ENCODE measurements at places on chromosomes 13 and 19.

- no peak for DNase-seq
Measured at GRCh38 chr13:113410472-113411201, 42.7 kb downstream of the ADPRHL1 start.

DNA sequence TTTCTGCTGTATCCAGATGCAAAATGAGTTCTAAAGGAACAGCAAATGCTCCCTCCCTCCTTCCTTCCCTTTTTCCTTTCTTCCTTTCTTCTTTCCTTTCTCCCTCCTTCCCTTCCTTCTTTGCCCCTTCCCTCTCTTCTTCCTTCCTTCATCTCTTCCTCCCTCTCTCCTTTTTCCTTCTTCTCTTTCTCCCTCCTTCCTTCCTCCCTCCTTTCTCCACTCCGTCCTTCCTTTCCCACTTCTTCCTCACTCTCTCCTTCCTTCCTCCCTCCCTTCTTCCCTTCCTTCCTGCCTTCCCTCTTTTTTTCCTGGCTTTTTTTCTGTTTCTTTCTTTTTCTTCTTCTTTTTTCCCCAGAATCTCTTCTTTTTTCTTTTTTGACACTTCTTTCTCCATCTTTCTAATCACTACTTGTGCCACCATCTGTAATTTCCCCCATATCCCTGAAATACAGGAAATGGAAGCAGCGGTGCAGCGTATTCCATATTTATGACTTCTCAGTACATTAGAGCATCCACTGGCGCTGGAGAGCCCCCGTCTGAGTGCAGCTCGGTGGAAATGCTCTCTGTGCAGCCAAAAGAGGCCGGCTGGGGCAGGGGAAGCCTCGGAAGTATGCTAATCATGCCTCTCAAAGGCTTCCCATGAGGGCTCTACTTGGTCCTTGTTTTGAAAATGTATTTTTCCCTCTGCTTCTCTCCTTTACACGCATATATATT, 275.6 kb downstream of the TSHZ3 start:
- no peak for DNase-seq

- DNase-seq, result no peak
Measured at GRCh38 chr13:101838323-101838722, 385.8 kb downstream of the ITGBL1 start.

GRCh38 chr19:38503077-38503410, 69.6 kb downstream of the RYR1 start:
- no peak for DNase-seq

DNA sequence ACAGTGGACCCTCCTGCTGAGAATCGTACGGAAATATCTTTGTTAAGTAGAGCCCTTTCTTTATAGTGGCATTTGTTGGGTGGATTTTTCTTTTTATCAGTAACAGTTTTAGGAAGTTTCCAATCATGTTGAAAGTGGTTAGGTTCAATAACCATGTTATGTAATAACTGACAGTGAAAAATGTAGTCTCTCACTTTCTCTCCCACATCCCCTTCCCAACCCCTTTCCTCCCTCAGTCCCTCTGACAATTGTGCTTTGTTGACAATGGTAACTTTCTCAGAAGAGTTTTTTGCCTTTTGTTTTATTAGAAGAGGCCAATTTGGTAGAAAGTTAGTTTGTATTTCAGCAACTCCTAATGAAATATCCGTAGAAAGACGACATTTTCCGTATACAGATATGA, 77.8 kb upstream of the SLAIN1 start:
- no peak for DNase-seq

GRCh38 chr13:48562296-48563066, 29.6 kb upstream of the RCBTB2 start:
- peak; percentile 73 for DNase-seq

- DNase-seq, result no peak
Measured at GRCh38 chr19:53517114-53517741, 20.7 kb upstream of the ZNF331 start.

GRCh38 chr13:45224176-45224575, 23.3 kb upstream of the KCTD4 start:
- no peak for DNase-seq

GRCh38 chr13:107643615-107644014, 571.7 kb downstream of the LIG4 start:
- DNase-seq, result no peak

GRCh38 chr13:39259371-39260140, 221.3 kb downstream of the NHLRC3 start:
- DNase-seq, result peak; percentile 13

DNA sequence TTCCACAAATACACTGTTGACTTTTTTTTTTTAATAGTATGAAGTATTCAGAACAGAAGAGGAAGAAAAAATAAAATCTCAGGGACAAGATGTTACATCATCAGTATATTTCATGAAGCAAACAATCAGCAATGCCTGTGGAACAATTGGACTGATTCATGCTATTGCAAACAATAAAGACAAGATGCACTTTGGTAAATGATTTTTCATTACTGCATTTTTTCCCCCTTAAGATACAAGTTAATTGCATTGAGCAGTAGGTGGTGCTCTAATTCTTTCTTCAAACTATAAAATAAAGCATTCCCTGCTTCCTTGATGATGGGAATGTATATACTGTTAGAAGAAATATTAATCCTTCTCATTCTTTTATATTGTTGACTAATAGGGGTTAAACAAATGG, 17.1 kb downstream of the UCHL3 start:
- DNase-seq, result no peak

DNA sequence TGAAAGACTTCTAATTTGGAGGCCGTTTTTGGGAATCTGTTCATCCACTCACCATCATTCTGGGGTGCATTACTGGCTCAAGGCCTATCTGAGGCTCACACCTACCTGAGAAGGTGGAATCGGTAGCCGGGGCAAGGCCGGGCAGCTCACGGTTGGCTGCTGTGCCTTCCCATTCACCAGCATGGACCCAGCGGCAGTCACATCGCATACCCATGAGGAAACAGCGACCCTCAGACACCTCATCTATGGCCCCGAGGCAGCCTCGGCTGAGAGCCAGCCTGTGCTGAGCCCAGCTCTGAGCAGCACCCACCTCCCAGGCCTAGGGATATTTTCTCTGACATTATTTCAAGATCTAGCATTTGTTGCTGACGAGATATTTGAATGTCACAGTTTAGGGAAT, 130.5 kb downstream of the ATP11A start:
- DNase-seq, result no peak

- DNase-seq, result peak; percentile 84
Measured at GRCh38 chr19:19643158-19644053, at the start of gene GMIP. GMIP (minus strand) TSS chr19:19643657; CDS start chr19:19643529, 128 bp downstream.

GRCh38 chr19:4851551-4852290, 15.7 kb downstream of the PLIN3 start:
- peak; percentile 68 for DNase-seq

DNA sequence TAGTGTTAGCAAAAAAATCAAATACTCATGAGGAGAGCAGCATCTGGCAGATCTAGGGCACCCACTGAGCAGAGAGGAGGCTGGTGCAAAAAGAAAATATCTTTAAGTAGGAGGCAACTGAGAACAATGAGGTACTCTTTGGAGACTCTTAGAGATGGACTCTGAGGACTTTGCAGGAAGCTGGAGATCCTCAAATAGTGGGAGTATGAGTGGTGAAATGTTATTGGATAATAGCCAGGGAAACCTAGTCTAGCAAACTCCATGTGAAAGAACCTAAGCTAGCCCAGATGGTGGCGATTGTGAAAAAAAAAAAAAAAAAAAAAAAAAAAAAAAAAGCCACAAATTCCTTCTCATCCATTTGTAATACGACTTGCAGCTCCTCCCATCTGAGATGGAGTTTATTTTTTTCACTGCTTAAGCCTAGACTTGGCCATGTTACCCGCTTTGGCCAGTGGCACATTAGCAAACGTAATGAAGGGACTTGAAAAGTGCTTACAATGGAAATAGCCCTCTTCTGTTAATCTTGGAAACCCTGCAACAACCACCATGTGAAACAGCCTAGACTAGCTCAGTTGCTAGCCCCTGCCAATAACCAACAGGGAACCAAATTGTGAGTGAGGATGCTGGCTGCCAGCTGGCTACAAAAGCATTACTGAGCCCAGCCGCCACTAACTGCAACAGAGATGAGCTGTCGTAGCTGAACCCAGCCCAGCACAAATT, 476.2 kb downstream of the KLF12 start:
- no peak for DNase-seq

DNA sequence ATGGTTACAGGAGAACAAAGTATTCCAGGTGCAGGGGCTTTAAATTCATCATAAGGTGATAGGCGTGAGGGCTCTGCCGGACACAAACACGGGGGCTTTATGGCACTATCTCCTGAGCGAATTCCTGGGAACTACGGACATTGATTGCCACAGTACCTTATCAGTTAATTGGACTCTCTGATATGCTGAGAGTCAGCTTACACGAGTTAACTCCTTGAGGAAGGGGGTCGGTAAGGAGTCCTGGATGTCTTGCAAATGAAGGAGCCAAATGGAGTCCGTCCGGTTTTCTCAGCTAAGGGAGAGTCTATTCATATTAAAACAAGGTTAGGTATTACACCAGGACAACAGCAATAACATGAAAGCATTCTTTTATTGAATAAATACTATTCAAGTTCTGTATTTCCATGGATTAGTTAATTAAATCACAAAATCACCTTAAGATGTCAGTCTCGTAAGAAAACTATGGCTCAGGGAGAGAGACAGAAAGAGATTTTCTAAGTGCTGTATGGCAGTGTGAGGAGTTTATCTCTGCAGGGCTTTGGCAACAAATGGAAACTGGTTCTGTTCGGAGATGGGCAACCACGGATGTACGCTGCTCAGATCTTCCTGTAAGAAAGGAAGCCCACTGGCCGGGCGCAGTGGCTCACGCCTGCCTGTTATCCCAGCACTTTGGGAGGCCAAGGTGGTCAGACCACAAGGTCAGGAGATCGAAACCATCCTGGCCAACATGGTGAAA, 26.2 kb upstream of the HIF3A start:
- no peak for DNase-seq

DNA sequence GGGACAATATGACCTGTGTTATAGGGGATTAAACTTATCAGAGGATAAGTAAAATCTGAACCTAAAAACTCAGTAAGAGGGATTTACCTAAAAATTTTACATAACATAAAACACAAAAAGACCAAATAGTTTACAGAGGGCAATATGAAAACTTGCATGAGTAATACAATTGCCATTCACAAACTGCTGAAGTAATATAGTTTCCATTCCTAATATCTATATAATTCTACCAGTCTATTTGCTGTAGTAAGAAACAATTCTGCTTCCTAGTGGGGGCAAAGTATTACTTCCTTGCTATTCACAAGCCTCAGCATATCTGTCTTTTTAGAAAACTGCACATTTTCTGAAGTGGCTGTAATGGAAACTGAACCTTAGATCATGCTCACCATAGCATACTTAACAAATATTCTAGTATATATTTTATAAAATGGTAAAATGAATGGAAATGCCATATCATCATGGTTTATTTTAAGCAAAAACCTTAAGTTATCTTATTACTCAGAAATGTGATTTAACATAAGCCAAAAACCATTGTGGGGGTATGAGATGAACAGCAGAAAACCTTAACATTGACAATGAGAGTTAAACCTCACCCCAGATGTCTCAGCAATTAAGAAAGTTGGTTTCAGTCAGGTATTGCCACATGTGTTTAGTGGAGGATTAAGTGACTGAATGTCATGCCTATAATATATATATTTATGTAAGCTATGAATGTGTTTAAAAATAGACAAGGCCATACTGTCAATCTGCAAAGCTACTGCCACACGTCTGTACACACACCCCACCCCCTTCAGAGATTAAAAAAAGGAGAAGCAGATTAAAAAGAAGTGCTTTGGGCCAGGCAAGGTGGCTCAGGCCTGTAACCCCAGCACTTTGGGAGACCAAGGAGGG, 136.8 kb downstream of the MIPEP start:
- no peak for DNase-seq

DNA sequence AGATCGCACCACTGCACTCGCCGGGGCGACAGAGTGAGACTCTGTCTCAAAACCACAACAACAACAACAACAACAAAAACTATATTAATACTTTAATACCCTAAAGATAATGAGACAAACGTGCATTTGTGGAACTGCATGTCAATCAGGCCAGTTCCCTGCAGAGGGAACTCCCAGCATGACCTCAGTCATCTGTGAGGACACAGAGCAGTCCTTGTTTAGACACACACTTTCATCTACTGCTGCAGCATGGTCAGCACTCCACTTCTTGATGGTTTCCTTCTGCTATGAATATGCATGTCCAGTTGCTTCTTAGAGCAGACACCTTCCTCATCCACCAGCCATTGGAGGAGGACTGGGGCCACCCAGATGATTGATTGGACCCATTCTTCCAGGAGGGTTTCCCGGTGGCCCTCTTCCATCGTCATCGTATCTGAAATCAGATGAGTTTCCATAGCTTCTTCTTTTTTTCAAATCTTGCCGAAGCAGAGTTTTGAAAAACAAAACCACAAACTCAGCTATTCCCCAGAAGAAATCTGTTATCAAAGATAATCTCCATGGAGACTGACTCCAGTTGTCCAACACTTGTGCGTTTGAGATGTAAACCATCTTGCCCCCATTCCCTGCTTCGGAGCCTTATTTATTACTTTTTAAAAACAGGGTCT, 26.5 kb downstream of the ZNF607 start:
- no peak for DNase-seq

DNA sequence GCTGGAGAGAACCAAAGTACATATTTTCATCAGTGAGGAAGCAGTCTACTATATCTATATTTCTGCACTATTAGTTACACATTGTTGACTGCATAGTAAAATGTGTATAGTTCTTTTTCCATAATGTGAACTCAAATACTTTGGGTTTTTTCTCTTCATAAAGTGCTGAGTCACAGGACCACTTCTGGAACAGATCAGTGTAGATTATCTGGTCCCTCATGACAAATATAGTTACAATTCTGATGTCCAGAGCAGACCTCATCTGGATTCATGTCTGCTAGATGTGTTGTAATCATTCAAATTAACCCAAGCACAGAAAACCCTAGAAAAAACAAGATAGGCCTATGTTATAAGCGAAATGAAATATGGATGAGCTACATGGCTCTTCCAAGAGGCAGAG, 171.4 kb downstream of the SUCLA2 start:
- DNase-seq, result no peak
